Smooth muscle cell of the brain vasculature (primary cell): ENCODE measurements at places on chromosomes 7 and 10.

- DNase-seq = no peak
Observed at GRCh38 chr10:4450169-4450568, 375.8 kb upstream of the AKR1E2 start.

GRCh38 chr7:116528008-116528789 lies 3.4 kb downstream of the CAV1 start:
- DNase-seq = peak; percentile 86

DNA sequence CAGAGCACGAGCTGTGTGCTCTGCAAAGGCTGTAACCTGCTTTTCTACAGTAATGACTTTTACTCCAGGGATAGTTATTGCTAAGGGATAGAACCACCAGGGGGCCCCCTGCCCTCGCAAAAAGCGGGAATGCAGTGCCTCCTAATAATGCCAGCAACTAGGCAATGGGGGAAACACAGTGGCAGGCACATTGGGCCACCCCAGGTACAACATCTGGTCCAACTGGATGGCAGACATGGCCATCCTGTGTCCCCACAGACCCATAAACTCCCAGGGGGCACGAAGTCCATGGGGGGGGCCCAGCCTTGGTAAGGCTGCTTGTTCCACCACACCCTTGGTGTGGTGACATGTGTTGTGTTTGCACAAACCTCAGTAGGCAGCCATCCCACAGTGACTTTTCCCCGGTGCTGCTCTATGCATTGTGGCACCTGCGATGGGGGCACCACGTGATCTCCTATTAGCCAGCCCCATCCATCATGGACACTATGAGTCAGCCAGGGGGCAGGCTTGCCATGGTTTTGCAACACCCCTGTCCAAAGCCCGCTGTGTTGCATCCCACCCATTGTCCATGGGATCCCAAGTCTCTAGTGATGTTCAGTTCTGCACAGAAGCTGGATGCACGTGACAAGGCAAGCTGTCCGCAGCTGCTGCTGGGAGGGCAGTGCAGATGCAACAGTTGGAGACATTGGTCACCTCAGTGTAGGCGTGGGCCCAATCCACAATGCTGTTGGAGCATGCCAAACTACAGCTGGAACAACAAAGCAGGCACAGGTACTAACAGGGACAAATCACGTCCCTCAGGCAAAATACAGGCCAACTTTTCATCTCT lies 84.0 kb downstream of the ANLN start:
- no peak for DNase-seq

DNA sequence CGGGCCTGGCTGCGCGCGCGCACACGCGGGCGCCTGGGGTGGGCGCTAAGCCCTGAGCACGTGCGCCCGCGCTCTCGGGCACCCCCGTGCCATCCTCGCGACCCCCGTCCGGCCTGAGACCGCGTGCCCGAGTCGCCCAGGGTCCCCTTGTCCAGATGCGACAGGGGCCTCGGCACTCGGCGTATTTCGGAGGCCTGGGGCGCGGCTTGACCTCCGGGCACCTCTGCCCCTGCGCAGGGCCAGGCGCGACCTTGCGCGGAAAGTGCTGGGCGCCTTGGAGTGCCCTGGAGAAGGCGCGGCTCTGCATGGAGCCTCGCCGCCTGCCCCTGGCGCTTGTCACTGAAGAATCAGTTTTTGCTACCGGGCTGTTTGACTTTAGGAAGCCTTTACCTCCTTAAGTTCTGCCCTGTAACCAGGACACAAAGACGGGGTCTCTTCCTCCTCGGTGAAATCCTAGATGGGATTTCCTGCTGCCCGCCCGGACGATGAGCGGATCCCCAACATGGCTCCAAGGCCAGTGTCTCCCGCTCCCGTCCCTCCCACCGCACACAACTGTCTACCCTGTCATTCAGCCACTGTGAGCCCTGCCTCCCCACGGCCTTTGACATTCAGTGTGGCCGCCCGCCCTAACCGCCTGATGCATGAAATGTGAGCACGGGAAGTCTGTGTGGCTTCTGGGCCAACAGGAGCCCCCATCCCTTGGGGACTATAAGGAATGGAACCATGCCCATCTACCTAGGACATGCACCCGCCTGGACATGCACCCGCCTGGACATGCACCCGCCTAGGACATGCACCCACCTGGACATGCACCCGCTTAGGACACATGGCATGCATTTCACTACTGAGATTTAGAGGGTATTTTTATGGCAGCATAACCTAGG lies 1.1 kb upstream of the STK32C start:
- DNase-seq = no peak

DNA sequence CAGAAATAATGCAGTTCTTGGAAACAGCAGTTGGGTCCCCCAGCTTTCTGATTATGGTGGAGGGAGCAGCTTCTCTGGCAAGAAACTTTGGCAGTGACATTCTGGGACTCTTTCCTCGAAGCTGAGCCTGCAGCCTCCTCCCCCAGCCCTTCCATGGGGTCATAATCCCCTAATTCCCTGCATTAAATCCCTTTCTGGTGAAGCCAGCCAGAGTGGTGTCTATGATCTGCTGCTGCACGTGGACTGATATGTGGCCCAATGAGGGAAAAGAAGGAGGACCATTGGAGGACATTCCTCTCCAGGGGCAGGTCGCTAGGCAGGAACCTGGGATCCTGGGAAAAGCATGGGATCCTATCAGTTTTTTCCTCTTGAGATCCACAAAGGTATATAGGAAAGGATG lies 470.5 kb downstream of the RPS24 start:
- DNase-seq = no peak

DNA sequence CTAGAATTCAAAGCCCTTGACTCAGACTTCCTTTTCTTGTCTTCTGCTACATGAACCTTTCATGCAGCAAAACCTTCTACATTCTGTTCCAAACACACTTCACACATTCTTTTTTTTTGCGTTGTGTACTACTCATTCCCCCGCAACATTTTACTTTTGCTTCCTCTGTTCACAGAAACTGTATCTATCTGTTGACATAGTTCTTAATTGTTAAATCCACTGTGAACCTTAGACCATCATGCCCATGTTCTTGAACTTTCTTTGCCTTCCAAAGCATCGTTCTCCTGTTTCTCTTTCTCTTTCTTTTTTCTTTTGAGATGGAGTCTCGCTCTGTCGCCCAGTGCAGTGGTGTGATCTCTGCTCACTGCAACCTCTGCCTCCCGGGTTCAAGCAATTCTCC lies 14.2 kb downstream of the CCSER2 start:
- no peak for DNase-seq

DNA sequence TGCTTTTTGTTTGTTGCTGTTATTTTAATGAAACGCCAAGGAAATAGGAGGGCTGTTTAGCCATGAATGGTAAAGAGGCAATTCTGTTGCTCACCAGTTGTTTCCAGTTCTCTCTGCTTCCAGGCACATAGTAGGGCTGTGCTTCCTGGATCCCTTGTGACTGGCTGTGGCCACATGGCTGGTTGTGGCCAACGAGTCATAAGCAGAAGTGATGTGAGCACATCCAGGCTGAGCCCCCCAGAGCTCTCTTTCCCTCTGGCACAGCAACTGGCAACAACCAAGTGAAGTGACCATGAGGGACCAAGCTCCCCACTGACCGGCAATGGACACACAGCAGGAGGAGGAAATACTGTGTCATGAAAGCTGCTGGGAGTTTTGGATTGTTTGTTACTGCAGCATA lies 10.3 kb downstream of the GRID1 start:
- DNase-seq = no peak

DNA sequence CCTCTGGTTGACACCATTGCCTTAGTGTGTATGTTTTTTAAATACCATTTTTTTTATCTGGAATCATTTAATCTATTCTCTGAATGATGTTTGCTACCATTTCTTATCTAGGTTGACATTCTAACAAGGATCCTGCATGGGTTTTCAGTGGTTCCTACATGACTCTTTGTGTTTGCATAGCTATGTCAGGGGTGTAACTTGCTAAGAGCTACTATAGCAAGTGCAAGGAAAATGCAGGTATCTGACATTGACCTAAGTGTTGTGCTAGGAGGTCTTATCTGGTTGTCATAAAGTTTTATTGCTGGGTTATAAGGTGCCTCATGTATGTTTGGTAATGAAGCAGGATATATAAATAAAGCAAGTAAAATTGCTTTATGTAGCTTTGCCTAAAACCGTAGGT lies 183.2 kb downstream of the PLXDC2 start:
- no peak for DNase-seq

- no peak for DNase-seq
Observed at GRCh38 chr7:74037609-74038008, 9.6 kb downstream of the ELN start.
